ENCODE measurements at places on chromosomes 5 and 9. TPM values are rescaled to one million over a fixed set of nuclear protein-coding genes. Genes with fewer than 3 reads are reported as not detected.

Gene IFNA6
- total RNA-seq, result not detected

Gene GMCL2
- total RNA-seq, result not detected

Gene MELK
- total RNA-seq, result 3.0 TPM

Gene SLC25A2
- total RNA-seq, result 0.30 TPM

Gene FCN2
- total RNA-seq, result not detected

Gene NSD1
- 55.4 TPM for total RNA-seq

Gene SLC6A18
- not detected for total RNA-seq

Gene ITGA1
- 107 TPM for total RNA-seq

Gene LHX3
- total RNA-seq, result not detected

Gene CNTFR
- not detected for total RNA-seq

Gene ADAMTSL2
- total RNA-seq, result 4.8 TPM

Gene LCNL1
- total RNA-seq, result 0.88 TPM

Gene SUB1
- total RNA-seq, result 186 TPM

Gene TSSK1B
- total RNA-seq, result 0.30 TPM

Gene TPD52L3
- total RNA-seq, result not detected

Gene SLC23A1
- total RNA-seq, result not detected

Gene CRHBP
- total RNA-seq, result not detected

Gene ADCY2
- not detected for total RNA-seq

Gene ZNF346
- 12.8 TPM for total RNA-seq

Gene GADD45G
- total RNA-seq, result 1.8 TPM

Gene SPACA9
- total RNA-seq, result 2.4 TPM

Gene PPIP5K2
- 46.9 TPM for total RNA-seq

Gene LRRC70
- 1.2 TPM for total RNA-seq

Gene SLC4A9
- total RNA-seq, result not detected

Gene HSD17B4
- 255 TPM for total RNA-seq

Gene ANKRD55
- under 0.01 TPM for total RNA-seq

Gene RNF208
- total RNA-seq, result 0.30 TPM

Gene SEMA4D
- total RNA-seq, result 0.30 TPM

Gene SLC6A19
- total RNA-seq, result not detected

Gene FRMD3
- total RNA-seq, result 0.32 TPM

Gene SLC36A3
- not detected for total RNA-seq

Gene EPB41L4B
- total RNA-seq, result not detected

Gene FGF10
- not detected for total RNA-seq

Gene NMRK1
- 20.2 TPM for total RNA-seq

Gene GRPEL2
- total RNA-seq, result 21.7 TPM

Gene PLAC8L1
- 0.59 TPM for total RNA-seq

Gene MPDZ
- 100 TPM for total RNA-seq

Gene PGM5
- 3.0 TPM for total RNA-seq

Gene SV2C
- not detected for total RNA-seq

Gene CMBL
- 21.1 TPM for total RNA-seq

Gene GAPT
- total RNA-seq, result not detected

Gene C9orf152
- not detected for total RNA-seq

Gene DIPK1B
- total RNA-seq, result 0.30 TPM

Gene EDIL3
- 182 TPM for total RNA-seq

Gene SPATA31A3
- not detected for total RNA-seq

Gene FAM78A
- total RNA-seq, result 0.74 TPM

Gene DBN1
- total RNA-seq, result 180 TPM

Gene GABRA1
- total RNA-seq, result not detected

Data from smooth muscle cell of the umbilical artery (primary cell).